ENCODE measurements at places on chromosomes 5 and 9. TPM values are rescaled to one million over a fixed set of nuclear protein-coding genes. Genes with fewer than 3 reads are reported as not detected.

LMX1B gene
- not detected for total RNA-seq

RELL2 gene
- total RNA-seq, result 4.6 TPM

MOCS2 gene
- total RNA-seq, result 30.4 TPM

EMB gene
- total RNA-seq, result 0.10 TPM

FGF10 gene
- total RNA-seq, result not detected

TRIM14 gene
- 2.3 TPM for total RNA-seq

WWC1 gene
- not detected for total RNA-seq

F12 gene
- 0.57 TPM for total RNA-seq

PAEP gene
- total RNA-seq, result not detected

TMEFF1 gene
- total RNA-seq, result 10.7 TPM

PCDHGA10 gene
- total RNA-seq, result 9.6 TPM

OCLN gene
- 7.7 TPM for total RNA-seq

LIFR gene
- total RNA-seq, result 75.7 TPM

RASGEF1C gene
- total RNA-seq, result not detected

Data from vein endothelial cell (primary cell).